ENCODE measurements at places on chromosomes 7 and 10.
A peak's percentile ranks its signal among the peaks of the same experiment; 100 is the strongest.

DNA sequence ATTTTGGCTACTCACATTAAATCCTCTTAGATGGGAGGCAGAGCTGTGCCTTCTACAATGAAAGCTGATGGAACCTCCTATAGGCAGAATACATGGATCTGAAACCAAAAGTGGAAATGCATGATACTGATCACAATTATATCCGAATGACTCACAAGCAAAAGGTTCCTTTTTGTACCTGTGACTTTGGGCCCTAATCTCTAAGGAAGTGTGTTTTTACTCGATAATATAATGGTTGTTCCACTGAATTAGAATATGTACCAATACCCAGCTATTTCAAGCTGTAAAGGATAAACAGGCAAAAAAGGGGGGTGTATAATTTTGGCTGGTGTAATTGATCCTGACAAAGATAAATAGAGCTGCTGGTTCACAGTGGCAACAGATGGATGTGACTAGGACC, 17.6 kb upstream of the LAMB1 start:
- DNase-seq, result no peak

- DNase-seq, result no peak
Observed at GRCh38 chr10:128763588-128763987, 637.4 kb upstream of the MKI67 start.

DNA sequence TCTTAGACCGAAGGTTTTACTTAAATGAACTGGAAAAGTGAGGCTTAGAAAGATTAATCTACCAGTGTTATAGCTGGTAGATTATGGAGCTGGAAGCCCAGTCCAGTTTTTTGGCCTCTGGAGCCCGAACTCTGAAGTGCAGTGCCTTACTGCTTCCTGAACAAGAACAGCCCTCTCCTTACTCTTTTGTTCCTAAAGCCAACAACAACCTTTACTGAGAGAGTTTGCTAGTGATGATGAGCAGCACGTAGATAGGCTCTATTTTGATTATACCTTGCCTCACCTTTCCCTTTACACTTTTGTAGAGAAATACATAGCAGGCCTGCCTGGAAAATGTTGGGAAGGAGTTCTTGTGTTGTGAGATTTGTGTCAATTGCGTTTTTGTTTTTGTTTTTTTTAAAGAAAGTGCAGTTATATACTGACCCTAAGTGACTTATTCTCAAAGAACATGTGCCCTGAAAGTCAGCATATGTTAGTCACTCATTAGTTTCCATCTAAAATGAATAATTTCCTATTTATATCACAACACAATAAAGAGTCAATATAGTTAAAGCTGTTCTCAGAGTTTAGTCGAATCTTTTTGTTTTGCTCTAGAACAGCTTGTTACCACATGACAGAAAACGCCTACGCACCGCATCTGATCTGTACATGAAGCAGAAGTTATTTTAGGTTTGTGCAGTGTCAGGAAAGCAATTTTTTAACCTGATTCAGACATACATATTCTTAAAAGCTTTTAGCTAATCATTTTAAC, 33.0 kb downstream of the PLEKHA1 start:
- DNase-seq, result no peak

DNA sequence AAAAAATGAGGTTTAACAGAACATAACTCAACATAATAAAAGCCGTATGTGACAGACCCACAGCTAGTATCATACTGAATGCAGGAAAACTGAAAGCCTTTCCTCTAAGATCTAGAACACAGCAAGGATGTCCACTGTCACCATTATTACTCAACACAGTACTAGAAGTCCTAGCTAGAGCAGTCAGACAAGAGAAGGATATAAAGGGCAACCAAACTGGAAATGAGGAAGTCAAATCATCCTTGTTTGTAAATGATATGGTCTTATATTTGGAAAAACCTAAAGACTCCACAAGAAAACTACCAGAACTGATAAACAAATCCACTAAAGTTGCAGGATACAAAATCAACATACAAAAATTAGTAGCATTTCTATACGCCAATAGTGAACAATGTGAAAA, 45.9 kb downstream of the C10orf71 start:
- no peak for DNase-seq

GRCh38 chr7:11758627-11759111, 73.3 kb downstream of the THSD7A start:
- no peak for DNase-seq

GRCh38 chr7:158973440-158973839, 117.1 kb downstream of the DYNC2I1 start:
- DNase-seq, result no peak

- peak; percentile 66 for DNase-seq
Observed at GRCh38 chr10:11715815-11716494, 26.2 kb upstream of the ECHDC3 start.

DNA sequence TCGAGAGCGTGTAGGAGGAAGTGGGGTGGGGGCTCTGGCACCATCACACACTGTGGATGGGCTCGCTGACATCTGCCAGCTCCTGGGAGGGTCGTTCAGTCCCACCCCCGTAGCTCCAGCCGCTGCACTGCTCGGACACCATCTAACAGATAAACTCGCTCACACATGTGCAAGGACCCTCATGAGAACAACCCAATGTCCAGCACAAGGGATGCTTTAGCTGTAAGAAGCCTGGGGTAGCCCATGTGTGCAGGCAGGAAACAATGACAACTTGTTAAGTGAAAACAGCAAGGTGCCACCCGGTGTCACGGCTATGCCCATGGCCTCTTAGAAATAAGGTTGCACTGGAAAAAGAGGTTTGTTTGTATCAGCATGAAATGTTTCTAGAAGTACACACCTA, 14.1 kb downstream of the OGDHL start:
- no peak for DNase-seq

DNA sequence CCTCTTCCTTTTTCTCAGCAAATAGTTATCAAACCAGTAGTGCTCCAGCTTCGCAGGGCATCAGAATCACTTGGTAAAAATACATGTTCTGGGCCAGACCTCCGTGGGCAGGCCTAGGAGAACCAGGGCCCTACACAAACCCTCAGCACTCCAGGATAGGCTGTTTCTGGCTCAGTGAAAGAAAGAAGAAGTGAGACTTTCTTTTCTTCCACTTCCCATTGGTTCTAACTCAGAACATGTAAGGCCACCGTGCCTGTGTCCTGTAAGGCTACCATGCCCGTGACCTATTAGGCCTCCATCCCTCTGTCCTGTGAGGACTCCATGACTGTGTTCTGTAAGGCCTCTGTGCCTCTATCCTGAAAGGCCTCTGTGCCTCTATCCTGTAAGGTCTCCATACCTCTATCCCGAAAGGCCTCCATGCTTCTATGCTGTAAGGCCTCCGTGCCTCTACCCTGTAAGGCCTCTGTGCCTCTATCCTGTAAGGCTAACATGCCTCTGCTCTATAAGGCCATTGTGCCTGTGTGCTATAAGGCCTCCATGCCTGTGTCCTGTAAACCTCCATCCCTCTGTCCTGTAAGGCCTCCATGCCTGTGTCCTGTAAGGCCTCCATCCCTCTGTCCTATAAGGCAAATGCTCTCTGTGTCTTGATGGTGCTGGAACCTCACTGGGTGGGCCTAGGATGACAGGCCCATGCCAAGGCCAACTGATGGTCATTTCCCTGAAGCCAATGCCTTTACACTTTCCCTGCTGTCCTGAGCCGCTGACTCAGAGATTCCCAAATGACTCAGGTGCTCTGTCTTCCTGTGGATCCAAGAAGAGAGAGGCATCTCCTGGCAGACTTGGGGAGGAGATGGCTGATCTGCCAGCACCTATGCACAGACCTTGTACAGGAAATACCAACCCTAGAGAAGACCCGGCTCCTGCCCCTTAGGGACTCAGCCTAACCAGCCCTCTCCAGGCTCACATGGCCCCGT, 96.6 kb upstream of the CACUL1 start:
- DNase-seq, result no peak

GRCh38 chr10:118694848-118695247, 59.9 kb downstream of the CACUL1 start:
- no peak for DNase-seq
